WTC11 (cell line): ENCODE measurements at places on chromosomes 6 and 20. TPM values are rescaled to one million over a fixed set of nuclear protein-coding genes. Genes with fewer than 3 reads are reported as not detected.

Gene SLC35D3
- total RNA-seq, result 0.37 to 0.78 TPM (median 0.39 TPM) in 3 replicates

Gene C6orf132
- 38.1 to 52.6 TPM (median 38.2 TPM) in 3 replicates for total RNA-seq

Gene SMPDL3A
- 2.0 to 2.8 TPM (median 2.1 TPM) in 3 replicates for total RNA-seq

Gene SUPT3H
- 15.3 to 21.9 TPM (median 19.2 TPM) in 3 replicates for total RNA-seq

Gene GNMT
- total RNA-seq, result 1.6 to 2.7 TPM (median 2.0 TPM) in 3 replicates

Gene SLC22A2
- 0.44 to 0.96 TPM (median 0.78 TPM) in 3 replicates for total RNA-seq

Gene CGA
- total RNA-seq, result not detected in 3 replicates

Gene RAET1E
- not detected in 3 replicates for total RNA-seq

Gene PDCD2
- 112 to 132 TPM (median 113 TPM) in 3 replicates for total RNA-seq

Gene CAGE1
- 0.07 to 0.30 TPM (median 0.11 TPM) in 3 replicates for total RNA-seq

Gene PPP1R14C
- 0.66 to 1.1 TPM (median 0.80 TPM) in 3 replicates for total RNA-seq

Gene SDCBP2
- 2.5 to 3.3 TPM (median 2.6 TPM) in 3 replicates for total RNA-seq

Gene SLC32A1
- 0.09 to 0.37 TPM (median 0.25 TPM) in 3 replicates for total RNA-seq

Gene TAGAP
- total RNA-seq, result 0.22 to 0.27 TPM (median 0.27 TPM) in 3 replicates

Gene WFDC5
- not detected in 3 replicates for total RNA-seq

Gene KIF6
- 0.53 to 0.92 TPM (median 0.57 TPM) in 3 replicates for total RNA-seq

Gene METTL24
- 0.21 to 0.44 TPM (median 0.31 TPM) in 3 replicates for total RNA-seq
